Activated CD8-positive, alpha-beta memory T cell treated with anti-CD3 and anti-CD28 coated beads, Interleukin-2, amount 50 U/mL, for 4 hours (primary cell): ENCODE measurements at places on chromosomes 11 and 22.

- no peak for DNase-seq
Observed at GRCh38 chr11:72606748-72607468, 67.3 kb downstream of the PDE2A start.

DNA sequence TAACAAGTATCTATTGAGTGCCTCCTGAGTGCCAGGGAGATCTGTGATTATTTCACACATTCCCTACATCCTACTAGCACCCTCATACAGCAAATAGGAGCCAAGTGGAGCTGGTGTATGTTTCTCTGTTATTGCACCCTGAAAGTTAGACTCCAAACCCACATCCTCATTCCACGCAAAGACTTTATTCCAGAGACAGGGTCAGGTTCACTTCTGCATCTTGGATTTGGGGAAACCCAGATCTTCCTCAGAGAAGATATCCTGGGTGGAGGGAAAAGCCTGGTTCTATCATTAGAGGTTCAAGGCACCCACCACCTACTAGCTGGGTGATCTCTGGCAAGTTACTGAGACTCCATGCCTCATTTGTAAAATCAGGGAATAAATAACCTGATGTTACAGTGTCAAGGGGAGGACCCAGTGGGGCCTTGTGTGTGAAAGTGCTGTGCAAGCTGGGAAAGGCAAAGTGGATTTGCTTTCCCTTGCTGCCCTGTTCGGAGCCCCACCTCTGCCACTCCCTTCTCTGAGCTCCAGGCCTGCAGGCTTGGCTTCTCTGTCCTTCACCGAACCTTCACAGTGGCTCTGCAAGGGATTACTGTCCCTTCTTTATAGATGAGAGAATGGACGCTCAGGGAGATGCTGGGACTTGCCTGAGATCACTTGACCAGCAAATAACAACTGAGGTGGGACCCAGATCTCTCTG lies 991 bp upstream of the SLCO2B1 start:
- DNase-seq = no peak

DNA sequence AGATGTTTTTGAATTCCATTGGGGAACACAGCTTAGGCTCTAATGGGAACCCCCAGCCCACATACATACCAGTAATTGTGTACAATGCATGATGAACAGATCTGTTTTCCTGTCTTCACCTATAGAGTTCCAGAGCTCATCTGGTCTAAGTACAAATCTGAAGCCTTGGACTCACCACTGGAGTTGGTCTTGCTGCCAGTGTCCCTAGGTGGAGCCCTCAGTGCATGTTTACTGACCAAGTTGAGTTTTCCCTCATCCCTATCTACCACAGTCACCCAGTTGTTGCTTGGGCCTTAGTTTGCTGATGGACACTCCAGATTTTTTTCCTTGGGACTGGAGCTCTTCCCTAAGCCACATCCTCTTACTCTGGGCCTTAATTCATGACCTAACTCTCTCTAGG lies 159.2 kb upstream of the DDI1 start:
- no peak for DNase-seq

GRCh38 chr11:126832387-126832786 lies 168.2 kb downstream of the KIRREL3 start:
- DNase-seq = no peak

GRCh38 chr11:119409731-119410130 lies 13.2 kb downstream of the THY1 start:
- no peak for DNase-seq

GRCh38 chr22:48705917-48706605 lies 1121.6 kb downstream of the BRD1 start:
- no peak for DNase-seq
